NCI-H774 (cell line): ENCODE measurements at places on chromosomes 2 and 18.
A peak's percentile ranks its signal among the peaks of the same experiment; 100 is the strongest.

DNA sequence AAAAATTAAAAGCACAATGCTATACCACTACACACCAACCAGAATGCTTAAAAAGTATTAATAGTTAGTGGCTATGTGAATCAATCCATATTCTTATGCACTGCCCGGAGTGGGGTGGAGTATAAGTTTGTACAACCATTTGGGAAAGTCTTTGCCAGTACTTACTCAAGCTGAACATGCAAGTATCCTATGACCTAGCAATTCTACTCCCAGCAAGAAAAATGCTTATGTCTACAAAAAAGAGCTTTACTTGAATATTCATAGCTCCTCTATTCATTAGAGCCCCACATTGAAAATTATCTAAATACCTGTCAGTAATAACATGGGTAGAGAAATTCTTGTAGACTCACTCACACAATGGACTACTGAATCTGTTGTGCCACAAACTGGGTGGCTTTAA is 21.4 kb upstream of the CNOT11 start:
- DNase-seq = no peak

GRCh38 chr18:9870431-9871008 is 15.3 kb upstream of the TXNDC2 start:
- DNase-seq = no peak

GRCh38 chr18:31401156-31402025 is 24.8 kb downstream of the DSG4 start:
- peak; percentile 27 for DNase-seq

DNA sequence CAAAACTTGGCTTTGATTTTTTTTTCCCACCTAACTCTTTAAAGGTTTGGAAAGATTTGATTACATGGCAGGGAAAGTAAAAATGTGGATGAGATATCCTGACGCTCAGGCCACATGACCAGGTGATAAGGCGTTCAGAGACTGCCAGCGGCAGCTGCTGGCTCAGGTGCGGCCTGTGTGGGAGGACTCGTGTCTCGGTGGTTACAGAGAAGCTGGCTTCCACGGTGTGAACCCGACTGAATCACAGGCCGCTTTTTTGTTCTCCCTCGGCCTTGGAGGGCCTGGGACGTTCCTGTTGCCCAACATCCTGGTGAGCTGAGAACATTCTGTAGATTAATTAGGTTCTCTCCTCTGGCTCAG is 124.2 kb upstream of the ZNF516 start:
- DNase-seq = no peak

DNA sequence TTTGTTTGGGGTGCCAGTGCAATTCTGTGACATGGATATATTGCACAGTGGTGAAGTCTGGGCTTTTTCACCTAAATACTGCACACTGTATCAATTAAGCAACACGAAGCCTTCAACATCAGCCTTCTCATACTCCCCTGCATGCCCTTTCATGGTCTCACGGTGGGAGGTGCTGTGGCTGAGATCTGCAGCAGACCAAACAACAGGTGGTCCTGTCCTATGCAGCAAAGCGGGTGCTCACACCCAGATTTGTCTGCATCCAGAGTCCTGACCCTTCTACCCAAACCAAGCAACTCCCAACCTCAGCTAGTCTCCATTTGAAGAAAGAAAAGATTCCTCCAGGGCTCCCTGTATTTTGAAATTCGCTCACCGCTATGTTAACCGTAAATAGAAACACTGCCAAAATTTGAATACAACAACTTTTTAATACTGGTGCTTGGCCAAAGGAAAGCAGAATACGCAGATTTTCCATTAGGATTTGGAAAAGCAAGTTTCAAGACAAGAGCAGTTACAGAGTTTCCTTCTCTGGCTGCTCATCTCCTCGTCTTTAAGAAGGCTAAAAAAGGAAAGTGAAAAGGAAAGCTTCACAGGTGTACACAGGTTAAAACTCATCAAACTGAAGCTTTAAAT is 34.9 kb downstream of the FAM168B start:
- DNase-seq = no peak

DNA sequence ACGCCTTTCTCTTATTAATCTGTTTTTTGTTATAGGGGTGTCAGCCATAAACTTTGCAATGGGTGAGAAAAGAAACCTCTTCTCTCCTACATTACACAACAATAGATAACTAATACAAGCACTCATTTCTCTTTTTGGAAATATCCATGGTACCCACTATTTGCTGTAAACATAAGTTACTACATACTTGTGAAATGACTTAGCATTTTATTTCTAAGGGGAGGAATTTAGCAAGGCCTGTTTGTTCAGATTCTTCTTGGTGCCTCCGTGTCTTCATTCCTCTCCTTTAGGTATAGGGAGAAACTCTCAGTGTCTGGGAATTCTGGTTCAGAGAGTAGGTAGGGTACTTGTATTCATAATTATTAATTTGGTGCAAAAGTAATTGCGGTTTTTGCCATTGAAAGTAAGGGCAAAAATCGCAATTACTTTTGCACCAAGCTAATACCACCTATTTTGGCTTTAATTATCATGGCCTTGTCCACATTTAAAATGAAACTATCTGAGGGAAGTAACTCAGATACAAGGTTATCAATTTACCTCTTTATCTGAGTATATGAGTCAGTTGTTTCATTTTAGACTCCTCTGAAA is 134.8 kb downstream of the MREG start:
- no peak for DNase-seq
